ENCODE measurements at places on chromosomes 3 and 15.

DNA sequence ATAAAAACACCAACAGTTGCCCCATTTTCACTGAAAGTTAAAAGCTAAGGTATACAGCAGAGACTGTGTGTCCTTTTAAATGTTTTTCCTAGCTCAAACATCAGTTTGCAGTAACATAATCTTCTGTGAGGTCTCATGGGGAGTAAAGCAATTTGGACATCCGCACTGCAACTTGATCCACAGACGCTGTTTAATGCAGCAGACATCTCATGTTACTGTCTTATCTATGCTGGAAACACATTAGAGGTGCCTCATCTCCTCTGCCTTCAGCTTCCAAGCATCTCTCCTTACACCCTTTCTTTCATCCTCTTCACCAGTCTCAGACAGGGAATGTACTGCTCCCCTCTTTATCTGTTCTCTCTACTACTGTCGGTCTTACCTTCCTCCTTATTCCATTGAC lies 53.7 kb upstream of the ATP11B start:
- no peak for DNase-seq

GRCh38 chr15:25735550-25736384 lies 127.4 kb downstream of the ATP10A start:
- DNase-seq: no peak

GRCh38 chr3:106172780-106173179 lies 304.0 kb upstream of the CBLB start:
- DNase-seq: no peak

DNA sequence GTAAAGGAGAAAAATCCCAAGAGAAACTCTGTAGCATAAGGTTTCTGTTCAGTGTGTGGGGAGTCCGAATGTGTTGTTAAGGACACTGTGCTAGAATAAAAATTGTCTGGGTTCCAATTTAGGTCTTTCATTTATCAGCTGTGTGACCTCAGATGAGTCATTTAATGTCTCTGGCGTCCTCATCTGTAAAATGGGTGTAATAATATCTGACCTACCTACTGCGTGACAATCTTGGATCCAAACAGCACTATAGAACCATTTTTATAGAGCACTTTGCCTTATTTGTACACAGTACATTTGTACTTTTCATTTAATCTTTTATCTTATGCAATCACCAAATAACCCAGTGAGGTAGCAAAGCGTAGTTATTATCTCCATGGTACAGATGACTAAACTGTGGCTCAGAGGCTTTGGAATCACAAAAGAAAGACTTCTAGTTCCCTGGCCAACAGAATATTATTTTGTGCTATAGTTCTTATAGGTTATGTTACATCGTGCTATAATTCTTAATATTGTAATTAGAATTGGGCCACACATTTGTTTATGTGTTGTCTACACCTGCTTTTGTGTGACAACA lies 46.6 kb upstream of the TNIK start:
- DNase-seq: no peak

DNA sequence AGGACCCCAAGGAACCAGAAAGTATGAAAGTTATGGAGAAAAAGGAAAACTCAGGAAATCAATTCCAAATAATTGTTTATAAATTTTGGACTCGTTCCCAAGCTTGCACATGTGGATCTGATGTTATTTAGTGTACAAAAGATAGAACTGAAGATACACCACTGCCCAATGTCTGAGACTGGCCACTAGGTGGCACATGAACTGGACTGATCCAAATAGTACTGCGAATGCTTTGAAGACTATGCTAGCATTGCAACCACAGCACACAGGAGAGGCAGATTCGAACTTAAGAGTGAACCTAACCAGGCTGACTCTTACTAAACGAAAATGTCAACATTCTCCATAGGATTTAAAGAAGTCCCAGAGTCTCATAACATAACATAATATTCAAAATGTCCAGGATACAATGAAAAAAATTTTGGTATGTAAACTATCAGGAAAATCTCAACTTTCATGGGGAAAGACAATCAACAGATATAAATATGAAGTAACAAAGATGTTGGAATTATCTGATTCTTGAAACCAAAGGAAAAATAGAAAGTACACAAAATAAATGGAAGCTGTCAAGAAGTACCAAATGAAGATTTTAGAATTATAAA lies 596.7 kb downstream of the FGF12 start:
- no peak for DNase-seq

GRCh38 chr15:78751602-78751979 lies 59.7 kb downstream of the ADAMTS7 start:
- DNase-seq: no peak

DNA sequence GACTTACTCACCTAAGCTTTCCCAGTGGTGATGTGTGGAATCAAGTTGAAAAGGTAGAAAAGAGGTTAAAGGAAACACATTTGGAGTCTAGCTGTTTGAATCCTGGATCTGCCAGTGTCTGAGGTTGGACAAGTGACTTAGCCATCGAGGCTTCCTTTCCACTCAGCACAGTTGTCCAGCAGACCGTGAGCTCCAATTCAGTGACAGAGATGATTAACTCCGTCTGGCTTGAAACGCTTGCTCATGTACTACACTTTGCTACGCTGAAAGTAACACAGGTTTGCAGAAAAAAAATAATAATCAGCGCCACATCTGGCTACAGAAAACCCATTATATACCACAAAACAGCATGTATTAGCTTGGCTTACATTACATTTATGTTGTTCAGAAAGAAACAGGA lies 364.9 kb upstream of the MCTP2 start:
- no peak for DNase-seq

GRCh38 chr3:146342989-146343388 lies 92.1 kb upstream of the PLSCR4 start:
- DNase-seq: no peak

- DNase-seq: no peak
Observed at GRCh38 chr3:126391631-126392030, 3.1 kb upstream of the CFAP100 start.

- DNase-seq: no peak
Observed at GRCh38 chr15:99443768-99444446, 121.9 kb upstream of the MEF2A start.

DNA sequence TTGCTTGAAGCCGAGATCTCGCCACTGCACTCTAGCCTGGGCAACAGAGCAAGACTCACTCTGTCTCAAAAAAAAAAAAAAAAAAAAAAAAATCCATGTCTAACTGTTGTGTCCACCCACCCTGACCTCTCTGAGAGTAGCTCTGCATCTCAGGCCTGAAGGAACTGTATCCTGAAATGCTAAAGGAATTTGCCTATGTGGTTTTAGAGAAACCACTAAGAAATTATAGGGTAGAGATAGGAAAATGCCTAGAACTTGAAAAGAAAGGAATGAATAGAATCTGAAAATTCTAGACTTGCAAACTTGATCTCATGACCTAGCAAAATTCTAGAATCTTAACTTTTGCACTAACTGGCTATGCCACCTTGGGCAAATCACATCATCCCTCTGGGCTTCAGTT lies 217.5 kb upstream of the ROPN1 start:
- no peak for DNase-seq

DNA sequence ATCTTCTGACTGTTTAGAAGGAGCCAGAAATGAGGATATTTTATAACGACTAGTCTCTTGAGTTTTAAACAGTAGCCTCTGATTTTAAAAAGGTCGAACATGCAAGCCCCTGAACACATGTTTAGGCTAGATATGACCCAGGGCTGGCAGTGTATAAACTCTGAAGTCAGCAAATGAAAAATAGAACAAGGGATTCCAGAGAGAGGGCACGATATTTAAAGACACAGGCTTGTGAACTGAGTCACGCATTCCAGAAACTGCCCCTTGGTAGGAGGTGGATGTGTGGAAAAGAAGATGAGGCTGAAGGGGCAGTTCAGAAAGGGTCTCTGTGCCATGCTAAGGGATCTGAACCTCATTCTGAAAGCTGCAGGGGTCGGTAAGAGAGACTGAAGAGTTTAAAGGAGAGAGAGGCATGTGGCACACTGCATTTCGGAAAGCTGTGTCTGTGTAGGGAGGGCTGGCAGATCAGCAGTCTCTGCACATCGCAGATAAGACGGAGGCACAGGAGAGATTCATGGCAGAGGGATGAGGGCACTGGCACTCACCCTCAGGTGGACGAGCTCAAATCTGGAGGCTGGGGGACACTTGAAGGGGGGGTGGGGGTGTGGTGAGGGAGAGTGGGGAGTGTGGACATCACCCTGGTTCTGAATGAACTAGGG lies 22.1 kb downstream of the ST8SIA2 start:
- DNase-seq: no peak

DNA sequence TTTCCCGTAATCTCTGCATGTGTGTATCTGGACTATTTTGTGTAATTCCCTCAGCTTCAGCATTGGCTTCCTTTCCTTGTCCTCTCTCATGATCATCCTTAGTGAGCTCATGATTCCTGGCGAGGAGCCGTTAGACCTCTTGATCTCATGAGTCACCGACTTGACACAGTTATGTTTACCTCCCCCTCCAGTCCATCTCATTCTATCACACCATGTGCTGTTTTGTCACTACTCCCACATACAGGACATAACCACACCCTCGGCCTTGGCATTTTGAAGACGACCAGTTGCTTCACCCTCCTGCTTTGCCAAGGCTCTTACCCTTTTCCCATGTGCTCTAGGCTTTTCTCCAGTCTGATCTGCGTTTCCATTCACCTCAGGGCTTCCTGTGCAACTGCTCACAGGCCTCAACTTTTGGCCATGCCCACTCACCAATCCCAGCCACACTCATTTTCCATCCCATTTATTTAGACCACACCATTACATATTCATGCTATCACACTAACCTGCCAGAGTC lies 41.5 kb downstream of the CP start:
- no peak for DNase-seq

DNA sequence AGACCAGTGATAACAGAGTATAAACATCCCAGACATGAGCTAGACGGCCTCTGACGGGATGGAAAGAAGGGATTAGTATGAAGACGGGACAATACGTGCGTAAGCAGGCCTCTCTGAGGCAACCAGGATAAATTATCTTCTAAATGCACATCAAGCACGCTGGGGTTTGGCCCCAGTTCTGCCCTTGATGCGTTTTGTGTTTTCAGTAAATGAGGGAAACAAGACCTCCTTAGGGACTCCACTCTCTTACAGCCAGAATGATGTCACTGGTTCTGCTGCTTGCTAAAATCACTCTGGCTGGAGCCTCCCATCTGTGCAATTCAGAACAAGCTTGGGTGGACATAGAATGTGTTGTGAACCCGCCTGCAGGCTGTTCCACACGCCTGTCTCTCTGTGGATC lies 156.0 kb upstream of the MCTP2 start:
- no peak for DNase-seq

DNA sequence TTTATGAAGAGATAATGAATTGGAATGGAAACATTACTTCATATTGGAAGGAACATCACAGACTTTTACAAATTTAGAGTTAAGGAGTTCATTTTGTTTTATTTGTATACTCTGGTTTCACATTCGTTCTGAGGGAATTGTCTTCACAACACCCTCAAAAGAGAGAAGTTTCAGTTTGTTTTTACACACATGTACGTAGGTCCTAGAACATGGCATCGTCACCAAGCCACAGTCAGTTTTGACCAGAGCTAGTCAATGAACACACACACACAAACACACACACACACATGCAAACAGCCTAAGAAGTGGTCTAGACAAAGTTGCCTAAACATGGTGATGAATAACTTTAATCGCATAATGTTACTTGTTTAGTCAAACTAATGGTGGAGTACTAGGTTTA lies 427.9 kb upstream of the BCHE start:
- no peak for DNase-seq

GRCh38 chr15:84911879-84912660 lies 27.6 kb downstream of the SLC28A1 start:
- DNase-seq: peak; percentile 13

DNA sequence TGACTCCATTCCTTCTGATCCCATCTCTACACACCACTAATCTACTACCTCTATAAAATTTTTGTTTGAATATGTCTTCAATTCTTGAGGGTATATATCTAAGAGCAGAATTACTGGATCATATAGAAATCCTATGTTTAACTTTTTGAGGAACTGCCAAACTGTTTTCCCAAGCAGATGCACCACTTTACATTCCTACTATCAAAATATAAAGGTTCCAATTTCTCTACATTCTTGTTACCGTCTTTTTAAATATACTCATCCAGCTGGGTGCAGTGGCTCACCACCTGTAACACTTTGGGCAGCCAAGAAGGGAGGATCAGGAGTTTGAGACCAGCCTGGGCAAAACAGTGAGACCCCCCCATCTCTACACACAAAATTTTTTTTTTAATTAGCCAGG lies 268.0 kb downstream of the SCAPER start:
- no peak for DNase-seq

DNA sequence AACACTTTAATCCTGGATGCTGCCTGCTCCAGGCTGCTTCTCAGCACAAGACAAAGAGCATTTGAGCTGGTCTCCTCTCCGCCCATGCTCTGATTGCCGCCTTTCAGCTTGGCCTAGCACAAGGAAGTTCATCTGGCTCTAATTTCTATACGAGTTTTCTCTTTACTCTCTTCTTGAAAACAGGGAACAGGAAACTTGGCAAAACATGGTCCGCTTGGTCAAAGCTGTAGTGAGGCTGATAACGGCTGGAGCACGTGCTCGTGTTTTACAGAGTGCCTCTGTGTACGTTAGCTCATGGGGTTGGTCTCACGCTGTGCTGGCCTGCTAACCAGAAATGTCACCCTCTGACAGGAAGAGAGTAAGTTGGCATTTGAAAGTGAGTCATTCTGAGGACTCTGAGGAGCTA lies 19.2 kb downstream of the RARRES1 start:
- no peak for DNase-seq

DNA sequence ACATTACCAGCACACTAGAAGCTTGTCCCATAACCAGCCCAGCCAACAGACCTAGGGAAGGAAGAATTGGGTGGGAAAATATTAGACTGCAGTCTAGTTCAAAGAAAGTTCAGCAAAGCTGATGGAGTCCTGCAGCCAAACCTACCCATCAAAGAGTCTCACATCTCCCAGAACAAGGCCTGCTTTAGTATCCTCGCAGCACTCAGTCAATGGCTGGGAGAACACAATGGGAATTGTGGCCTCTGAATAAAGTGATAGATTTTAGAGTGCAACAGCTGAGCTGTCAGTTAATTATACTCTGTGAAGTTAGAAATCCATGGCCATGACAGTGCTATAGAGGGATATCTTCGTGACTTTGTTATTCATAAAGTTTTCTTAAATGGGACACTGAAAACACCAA lies 207.2 kb upstream of the NAALADL2 start:
- DNase-seq: peak; percentile 3

Data from amygdala (tissue), 56 donors.